Kidney (tissue), 22 donors: ENCODE measurements at places on chromosomes 11 and 22. TPM values are rescaled to one million over a fixed set of nuclear protein-coding genes. Genes with fewer than 3 reads are reported as not detected.
A peak's percentile ranks its signal among the peaks of the same experiment; 100 is the strongest.

GRCh38 chr11:92803391-92803790 lies 166.1 kb upstream of the MTNR1B start:
- no peak overlapping the region for H3K27ac ChIP-seq
- no peak overlapping the region for H3K4me3 ChIP-seq
- no peaks in the 10 kb centered on the region for H3K36me3 ChIP-seq
- H3K4me1 ChIP-seq, result no peaks in the 10 kb centered on the region

GRCh38 chr11:68214173-68215086 lies 1.3 kb upstream of the KMT5B start:
- peaks cover 16% of the 10 kb centered on the region for H3K4me1 ChIP-seq
- no peaks in the 10 kb centered on the region for H3K36me3 ChIP-seq
- peak overlapping the region; percentile 98 for H3K27ac ChIP-seq
- no peaks in the 10 kb centered on the region for H3K27me3 ChIP-seq
- H3K4me3 ChIP-seq, result peak overlapping the region; percentile 70
- DNase-seq, result peak; percentile 34

Gene OR9G1
- total RNA-seq, result not detected

GRCh38 chr22:22452996-22453686 lies 55.4 kb downstream of the ZNF280B start:
- no peaks in the 10 kb centered on the region for H3K4me1 ChIP-seq
- H3K27me3 ChIP-seq, result no peaks in the 10 kb centered on the region

Gene AMPD3
- total RNA-seq, result 16.5 TPM
